ENCODE measurements at places on chromosomes 7 and 10.

DNA sequence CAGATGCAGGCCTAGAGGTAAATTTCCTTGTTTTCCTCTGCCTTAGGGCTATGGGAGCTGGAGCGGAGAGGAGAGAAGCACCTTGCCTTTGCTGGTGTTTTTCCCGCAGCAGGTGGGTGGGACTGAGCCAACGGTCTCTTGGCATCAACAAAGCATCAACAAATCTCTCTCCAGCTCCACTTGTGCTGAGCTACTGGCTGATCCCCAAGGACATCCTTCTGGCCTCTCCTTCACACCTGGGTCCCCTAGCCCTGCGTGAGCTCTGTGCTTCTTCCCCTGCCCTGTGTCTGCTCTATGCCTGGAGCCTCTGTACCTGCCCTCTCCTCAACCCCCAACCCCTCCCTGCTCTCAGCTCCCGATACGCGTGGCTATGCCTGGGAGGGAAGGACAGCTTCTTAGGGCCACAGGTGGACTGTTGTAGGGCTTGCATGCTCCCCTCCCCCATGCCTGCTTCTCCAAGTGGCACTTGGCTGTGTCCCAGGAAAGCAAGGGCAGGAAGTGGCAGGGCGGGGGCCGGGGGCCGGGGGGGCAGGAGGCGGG lies 3.2 kb upstream of the CLDN4 start:
- no peaks in the 10 kb centered on the region for H3K36me3 ChIP-seq
- H3K4me3 ChIP-seq: peak overlapping the region; percentile 9

DNA sequence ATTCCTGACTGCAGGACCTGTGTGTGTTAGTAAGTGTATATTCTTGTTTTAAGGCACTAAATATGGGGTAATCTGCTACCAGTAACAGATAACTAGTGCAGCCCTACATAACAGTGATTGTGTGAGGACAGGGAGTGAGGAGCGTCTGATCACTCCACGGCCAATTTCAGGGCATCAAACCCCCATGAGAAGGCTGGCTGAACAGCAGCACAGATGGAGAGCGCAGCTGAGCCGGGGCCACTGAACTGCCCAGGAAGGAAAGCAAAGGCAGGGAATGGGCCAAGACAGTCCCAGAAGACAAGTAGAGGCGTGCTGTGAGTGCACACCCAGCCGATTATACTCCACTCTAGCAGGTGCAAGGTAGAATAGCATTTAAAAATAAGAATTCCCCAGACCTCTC lies 157.1 kb upstream of the CHST15 start:
- peak; percentile 1 for DNase-seq
- no peak overlapping the region for H3K4me3 ChIP-seq
- H3K27me3 ChIP-seq: no peaks in the 10 kb centered on the region
- no peak overlapping the region for H3K27ac ChIP-seq
- H3K4me1 ChIP-seq: no peaks in the 10 kb centered on the region

- no peak overlapping the region for H3K27ac ChIP-seq
- H3K36me3 ChIP-seq: no peaks in the 10 kb centered on the region
- DNase-seq: no peak
- H3K4me3 ChIP-seq: no peak overlapping the region
- no peaks in the 10 kb centered on the region for H3K4me1 ChIP-seq
These were observed 1162.1 kb downstream of the SORCS3 start for GRCh38 chr10:105803206-105803605.

DNA sequence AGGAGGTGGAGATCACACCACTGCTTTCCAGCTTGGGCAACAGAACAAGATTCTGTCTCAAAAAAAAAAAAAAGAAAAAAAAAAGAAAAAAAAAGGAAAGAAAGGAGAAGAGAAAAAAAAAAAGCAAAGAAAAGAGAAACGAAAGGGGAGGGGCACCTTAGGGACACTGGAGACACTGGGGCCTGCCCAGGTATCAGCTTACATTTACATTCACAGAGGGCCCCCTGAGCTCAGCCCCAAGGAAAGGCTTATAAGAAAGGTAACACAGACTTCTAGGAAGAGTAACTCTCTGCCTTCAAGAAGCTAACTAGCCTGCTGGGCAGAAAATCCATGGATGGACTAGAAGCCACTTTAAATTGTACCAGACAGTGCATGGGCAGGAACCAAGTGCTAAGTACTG lies 108.8 kb downstream of the NPY start:
- no peak overlapping the region for H3K27ac ChIP-seq
- no peaks in the 10 kb centered on the region for H3K4me1 ChIP-seq
- H3K4me3 ChIP-seq: no peak overlapping the region
- H3K36me3 ChIP-seq: no peaks in the 10 kb centered on the region

DNA sequence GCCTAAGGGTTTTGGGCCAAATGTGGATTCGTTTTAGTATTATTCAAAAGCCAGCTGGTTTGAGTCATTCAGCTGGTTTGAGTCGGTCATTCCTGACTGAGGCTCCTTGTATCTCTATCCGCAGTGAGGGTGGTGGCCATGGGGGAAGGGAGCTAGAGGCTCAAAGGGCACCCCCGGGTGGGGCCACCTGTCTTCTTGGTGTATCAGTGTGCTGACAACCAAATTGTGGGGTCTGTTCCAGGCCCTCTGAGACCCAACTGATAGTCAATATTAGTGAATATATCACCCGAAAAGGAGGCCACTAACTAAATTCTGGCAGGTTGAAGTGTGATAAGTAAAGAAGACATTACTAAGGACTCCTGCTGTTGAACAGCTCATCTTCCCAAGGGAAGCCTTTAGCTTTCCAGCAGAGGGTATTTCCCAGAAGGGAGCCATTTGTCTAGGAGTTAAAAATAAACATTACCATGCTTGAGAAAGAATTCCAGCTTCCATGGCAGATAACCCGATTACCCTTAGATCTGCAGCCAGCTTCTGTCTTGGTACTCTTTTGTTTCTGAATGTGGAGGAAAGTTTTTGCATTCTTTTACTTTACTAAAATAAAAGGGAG lies 29.9 kb upstream of the DDX50 start:
- no peak overlapping the region for H3K4me3 ChIP-seq
- no peaks in the 10 kb centered on the region for H3K36me3 ChIP-seq
- peak overlapping the region; percentile 33 for H3K27ac ChIP-seq
- peaks cover 19% of the 10 kb centered on the region for H3K4me1 ChIP-seq
- DNase-seq: no peak
- no peaks in the 10 kb centered on the region for H3K27me3 ChIP-seq

- H3K27ac ChIP-seq: no peak overlapping the region
- DNase-seq: no peak
- no peaks in the 10 kb centered on the region for H3K36me3 ChIP-seq
- no peaks in the 10 kb centered on the region for H3K27me3 ChIP-seq
- no peaks in the 10 kb centered on the region for H3K4me1 ChIP-seq
These were observed 996.7 kb upstream of the CELF2 start for GRCh38 chr10:10020945-10021344.

DNA sequence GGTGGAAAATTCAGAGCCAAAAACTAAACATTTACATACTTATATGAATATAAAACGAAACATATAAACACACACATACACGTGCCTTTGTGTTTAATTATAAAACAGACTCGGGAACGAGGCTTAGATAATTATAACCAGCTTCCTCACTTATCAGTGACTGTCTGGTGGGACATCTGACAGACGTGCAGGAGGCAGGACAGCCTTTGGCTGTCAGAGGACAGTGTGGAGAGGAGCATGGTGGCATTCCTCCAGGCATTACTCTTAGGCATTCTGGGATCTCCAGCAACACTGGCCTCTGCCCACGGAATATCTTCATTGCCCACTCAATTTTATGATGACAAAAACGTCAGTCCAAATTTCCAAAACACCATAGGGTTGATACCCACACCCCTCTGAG lies 262.2 kb upstream of the NFE2L3 start:
- H3K4me3 ChIP-seq: no peak overlapping the region
- peaks cover 23% of the 10 kb centered on the region for H3K27me3 ChIP-seq
- H3K4me1 ChIP-seq: no peaks in the 10 kb centered on the region
- no peak overlapping the region for H3K27ac ChIP-seq

- DNase-seq: no peak
- H3K27me3 ChIP-seq: no peaks in the 10 kb centered on the region
- no peaks in the 10 kb centered on the region for H3K4me1 ChIP-seq
- H3K36me3 ChIP-seq: no peaks in the 10 kb centered on the region
These were observed 448.9 kb upstream of the ETV1 start for GRCh38 chr7:14438366-14438765.

DNA sequence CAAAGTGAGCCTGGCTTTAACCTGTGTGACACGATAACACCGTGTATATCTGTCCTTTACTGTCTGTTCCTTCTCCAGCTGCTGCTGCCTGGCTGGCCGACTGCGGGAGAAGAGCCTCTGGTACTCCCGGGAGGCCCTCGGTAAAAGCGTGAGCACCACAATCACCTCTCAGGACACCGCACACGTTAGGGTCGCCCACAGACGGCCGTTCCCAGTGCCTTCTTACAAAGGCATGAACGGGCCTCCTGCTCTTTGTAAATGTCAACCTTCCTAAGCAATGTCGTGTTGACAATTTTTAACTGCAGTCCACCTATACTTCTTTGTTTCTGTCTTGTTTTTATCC lies 177.6 kb downstream of the DIP2C start:
- H3K27me3 ChIP-seq: no peaks in the 10 kb centered on the region
- H3K36me3 ChIP-seq: no peaks in the 10 kb centered on the region
- no peak for DNase-seq
- peak overlapping the region; percentile 21 for H3K27ac ChIP-seq
- no peak overlapping the region for H3K4me3 ChIP-seq

GRCh38 chr7:2645274-2645868 lies 13.6 kb downstream of the TTYH3 start:
- no peaks in the 10 kb centered on the region for H3K27me3 ChIP-seq
- no peak overlapping the region for H3K4me3 ChIP-seq
- no peaks in the 10 kb centered on the region for H3K36me3 ChIP-seq
- H3K4me1 ChIP-seq: peaks cover 27% of the 10 kb centered on the region
- no peak for DNase-seq
- H3K27ac ChIP-seq: no peak overlapping the region

DNA sequence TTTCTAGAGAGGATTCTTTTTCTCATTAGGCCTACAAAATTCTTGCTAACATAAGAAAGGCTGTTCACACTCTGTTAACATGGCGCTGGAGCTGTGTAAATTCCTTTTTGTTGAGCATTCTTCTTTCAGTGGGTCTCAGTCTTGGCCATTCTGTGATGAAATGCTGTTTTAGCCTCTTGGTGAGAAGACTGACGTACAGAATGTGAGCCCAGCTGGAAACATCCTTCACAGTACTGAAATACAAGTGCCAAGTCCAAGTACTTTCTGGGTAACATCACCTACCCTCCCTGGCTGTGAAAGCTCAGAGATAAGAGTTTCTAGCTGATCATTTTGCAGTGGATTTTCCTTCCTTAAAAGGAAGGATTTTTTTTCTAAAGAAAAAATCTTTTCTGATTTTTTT lies 231.8 kb downstream of the AHR start:
- no peak overlapping the region for H3K27ac ChIP-seq
- no peaks in the 10 kb centered on the region for H3K27me3 ChIP-seq
- no peaks in the 10 kb centered on the region for H3K4me1 ChIP-seq
- DNase-seq: no peak

DNA sequence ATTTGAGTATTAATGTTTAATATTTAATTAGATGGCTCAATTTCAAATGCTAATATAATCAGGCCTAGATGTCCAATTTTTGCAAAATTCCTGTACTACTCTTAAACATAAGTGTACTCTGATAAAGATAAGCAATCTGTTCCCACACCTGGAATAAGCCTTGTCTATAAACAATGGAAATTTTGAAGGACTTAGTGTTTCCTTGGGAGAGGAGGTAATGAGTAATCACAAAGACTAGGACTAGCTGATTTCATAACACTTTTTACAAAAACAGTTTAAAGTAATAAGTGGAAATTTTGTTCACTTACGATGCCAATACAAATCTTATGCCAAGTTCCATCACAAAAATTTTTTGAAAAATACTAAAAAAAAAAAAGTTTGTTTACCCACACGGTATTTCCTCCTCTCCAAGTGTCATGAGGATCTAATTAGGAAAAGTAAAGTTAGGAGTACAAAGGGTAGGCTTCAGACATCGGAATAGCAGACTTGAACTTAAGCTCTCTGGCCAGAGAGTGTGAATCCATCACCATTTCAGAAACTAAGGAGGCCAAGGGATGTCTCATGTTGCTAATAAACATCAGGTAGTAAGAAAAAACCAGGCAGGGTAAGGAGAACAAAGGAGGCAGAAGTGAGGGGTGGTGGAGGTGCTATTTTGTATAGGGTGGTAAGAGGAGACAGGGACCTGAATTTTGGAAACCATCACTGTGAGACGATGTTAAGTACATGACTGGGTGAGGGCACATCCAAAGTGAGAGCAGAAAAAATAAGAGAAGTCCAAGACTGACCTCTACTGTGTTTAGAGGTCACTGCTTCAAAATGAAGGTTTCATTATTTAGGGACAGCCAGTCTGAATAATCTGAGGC lies 61.3 kb downstream of the RAPGEF5 start:
- no peak overlapping the region for H3K27ac ChIP-seq
- H3K4me1 ChIP-seq: no peaks in the 10 kb centered on the region
- DNase-seq: no peak
- H3K36me3 ChIP-seq: no peaks in the 10 kb centered on the region

- peak overlapping the region; percentile 72 for H3K27ac ChIP-seq
- H3K4me3 ChIP-seq: no peak overlapping the region
- H3K27me3 ChIP-seq: no peaks in the 10 kb centered on the region
- H3K4me1 ChIP-seq: peaks cover 24% of the 10 kb centered on the region
- DNase-seq: no peak
- H3K36me3 ChIP-seq: no peaks in the 10 kb centered on the region
These were observed 10.9 kb downstream of the PDZD8 start for GRCh38 chr10:117364110-117364960.

Data from transverse colon (tissue), 4 donors.